ENCODE measurements at places on chromosomes 1 and 21. TPM values are rescaled to one million over a fixed set of nuclear protein-coding genes. Genes with fewer than 3 reads are reported as not detected.

Gene CR1L
- total RNA-seq: not detected

Gene AMIGO1
- total RNA-seq: 13.7 TPM

Gene PPFIA4
- 2.7 TPM for total RNA-seq

Gene LHX8
- total RNA-seq: 0.79 TPM

Gene DNASE2B
- 0.88 TPM for total RNA-seq

Gene CLDN19
- total RNA-seq: not detected

Gene TTC22
- 8.0 TPM for total RNA-seq

Gene VAV3
- total RNA-seq: 17.7 TPM

Gene PFDN2
- 23.8 TPM for total RNA-seq

Gene TP53BP2
- total RNA-seq: 58.2 TPM

Gene FAM177B
- not detected for total RNA-seq

Gene C1orf94
- total RNA-seq: not detected

Gene AMPD1
- total RNA-seq: not detected

Gene APCS
- not detected for total RNA-seq

Gene ECM1
- total RNA-seq: 4.2 TPM

Gene NPR1
- total RNA-seq: 35.1 TPM

Gene AGO1
- 21.8 TPM for total RNA-seq

Gene DCST2
- total RNA-seq: 4.2 TPM

Gene TCHH
- not detected for total RNA-seq
